ENCODE measurements at places on chromosomes 2 and 18.

DNA sequence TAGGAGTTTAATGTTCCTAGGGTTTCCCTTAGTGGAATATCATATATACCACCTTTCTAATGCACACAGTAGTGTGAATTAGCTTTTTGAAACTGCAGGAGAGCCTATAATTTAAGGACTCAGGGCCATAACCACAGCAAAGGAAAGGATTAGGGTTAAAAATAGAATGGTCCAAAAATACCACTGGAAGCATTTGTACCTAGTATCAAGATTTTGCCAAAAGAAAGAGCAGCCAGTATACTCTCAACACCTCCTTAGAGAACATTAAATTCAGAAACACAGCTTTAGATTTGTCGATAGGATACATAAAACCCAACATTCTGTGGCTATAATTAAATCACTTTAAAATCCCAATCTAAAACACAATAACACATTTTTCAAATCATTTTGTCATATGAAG lies 634.9 kb downstream of the EPHA4 start:
- DNase-seq, result no peak

DNA sequence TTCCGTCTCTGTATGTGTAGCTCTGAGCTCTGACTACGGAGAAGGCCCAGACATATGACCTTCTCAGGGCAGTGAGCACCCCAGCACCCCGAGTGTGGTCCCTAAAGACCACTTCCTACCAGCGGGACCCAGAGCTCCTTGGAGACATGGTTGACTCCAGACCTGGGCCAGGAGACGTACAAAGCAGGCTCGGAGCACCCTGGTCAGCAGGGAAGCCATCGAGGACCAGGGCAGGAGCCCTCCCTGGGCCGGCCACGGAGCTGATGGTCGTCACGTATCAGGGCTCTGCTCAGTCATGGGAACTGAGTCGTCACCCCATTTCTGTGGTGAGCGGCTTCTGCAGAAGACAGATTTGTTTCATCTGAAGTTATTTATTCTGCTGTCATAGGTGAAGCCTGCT lies 12.8 kb upstream of the NEU4 start:
- DNase-seq, result no peak

GRCh38 chr2:131011486-131011885 lies 81.8 kb downstream of the FAM168B start:
- DNase-seq, result no peak

DNA sequence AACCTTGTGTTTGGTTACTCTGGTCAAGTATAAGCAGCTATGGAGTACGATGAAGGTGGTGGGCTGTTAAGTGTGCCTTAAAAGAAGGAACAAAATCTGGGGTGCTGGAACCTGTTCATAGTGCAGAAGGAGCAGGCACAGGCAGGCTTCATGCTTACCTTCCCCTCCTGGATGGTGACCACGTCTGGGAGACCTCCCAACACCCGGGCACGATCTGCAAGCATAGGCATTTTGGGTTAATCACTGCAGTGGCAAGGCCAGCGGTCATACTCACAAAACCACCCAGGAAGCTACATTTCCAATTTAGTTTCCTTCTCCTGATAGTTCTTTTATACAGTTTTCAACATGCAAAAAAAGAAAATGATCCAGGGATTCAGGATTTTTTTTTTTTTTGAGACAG lies 58.7 kb upstream of the LPIN2 start:
- DNase-seq, result no peak

DNA sequence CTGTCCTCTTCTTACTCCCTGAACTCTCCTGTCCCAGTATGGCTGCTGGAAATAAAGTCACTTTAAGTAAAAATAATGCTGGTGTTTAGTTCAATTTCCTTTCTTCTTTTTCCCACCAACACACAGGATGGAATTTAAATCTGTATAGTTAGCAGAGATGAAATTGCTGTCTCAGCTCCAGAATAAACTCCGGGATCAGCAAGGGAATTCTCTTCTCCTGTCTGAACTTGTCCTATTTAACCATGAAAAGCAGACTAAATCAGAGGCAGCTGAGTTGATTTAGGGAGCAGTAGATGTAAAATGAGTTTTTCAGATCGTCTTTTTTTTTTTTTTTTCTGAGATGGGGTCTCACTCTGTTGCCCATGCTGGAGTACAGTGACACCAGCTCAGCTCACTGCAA lies 25.9 kb downstream of the TTLL4 start:
- no peak for DNase-seq

DNA sequence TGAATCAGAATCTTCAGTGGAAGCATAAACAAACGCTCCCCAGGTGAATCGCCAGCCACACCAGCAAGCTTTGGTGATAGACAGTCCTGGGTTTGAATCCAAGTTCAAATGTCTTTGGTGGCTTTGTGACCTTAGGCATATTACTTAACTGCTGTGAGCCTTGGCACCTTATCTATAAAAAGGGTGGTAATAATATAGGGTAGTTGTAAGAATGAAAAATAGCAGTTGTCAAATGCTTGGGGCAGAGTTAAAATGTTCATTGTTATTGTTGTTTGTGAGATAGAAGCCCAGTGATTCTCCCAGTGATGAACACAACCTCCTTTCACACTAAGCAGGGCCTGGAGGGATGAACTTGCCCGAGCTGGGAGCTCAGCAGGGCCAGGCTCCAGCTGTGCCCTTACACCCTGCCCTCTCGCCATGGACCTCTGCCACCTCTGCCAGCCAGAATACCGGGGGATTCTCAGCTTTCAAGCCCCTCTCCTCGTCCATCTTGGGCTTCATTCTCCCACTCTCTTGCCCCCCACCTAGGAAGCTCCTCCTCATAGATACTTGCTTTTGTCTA lies 6.1 kb upstream of the TMBIM1 start:
- no peak for DNase-seq

GRCh38 chr18:80105369-80106167 lies 3.5 kb upstream of the ADNP2 start:
- no peak for DNase-seq

DNA sequence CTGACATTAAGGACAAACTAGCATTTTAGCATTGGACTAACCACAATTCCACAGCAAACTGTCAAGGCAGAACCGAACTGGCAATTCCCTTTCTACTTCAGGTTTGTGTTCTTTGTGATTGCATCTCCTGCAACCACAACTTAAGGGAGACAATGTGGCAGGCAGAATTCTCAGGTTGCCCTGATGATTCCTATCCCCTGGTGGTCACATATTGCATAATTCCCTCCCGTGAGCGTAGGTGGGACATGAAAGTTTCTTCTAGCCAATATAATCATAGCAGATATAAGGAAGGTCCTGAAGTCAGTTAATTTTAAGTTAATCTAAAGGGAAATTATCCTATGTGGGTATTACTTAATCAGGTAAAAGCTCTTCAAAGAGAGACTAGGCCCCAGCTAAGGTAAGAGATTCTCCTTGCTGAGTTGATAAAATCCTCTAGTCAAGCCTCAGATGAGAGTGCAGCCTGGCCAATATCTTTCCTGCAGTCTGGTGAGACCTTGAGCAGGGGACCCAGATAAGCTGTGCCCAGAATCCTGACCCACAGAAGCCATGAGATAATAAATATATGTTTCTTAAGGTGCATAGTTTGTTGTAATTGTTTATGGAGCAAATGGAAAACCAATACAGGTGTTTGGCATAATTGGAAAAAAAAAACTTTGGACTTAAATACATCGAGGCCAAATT lies 45.9 kb upstream of the TNP1 start:
- no peak for DNase-seq

DNA sequence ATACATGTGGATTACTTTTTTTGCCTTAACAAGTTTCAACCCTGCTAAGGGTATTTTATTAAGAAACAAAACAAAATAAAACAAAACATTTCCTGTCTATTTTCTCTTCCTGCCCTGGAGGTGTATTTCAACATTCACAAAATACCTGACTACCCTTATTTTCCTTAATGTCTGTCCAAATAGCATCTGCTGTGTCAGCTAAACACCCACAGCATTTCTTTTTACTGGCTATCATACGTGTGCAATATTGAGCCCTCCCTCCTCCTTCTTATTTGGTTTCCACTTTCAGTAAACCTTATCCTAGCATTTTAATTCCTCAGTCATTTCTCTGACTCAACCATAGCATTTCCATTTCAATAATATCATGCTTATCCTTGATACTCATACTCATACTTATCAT lies 1420.0 kb upstream of the ZEB2 start:
- no peak for DNase-seq

- DNase-seq, result no peak
Measured at GRCh38 chr2:21633466-21633865, 509.7 kb downstream of the TDRD15 start.

DNA sequence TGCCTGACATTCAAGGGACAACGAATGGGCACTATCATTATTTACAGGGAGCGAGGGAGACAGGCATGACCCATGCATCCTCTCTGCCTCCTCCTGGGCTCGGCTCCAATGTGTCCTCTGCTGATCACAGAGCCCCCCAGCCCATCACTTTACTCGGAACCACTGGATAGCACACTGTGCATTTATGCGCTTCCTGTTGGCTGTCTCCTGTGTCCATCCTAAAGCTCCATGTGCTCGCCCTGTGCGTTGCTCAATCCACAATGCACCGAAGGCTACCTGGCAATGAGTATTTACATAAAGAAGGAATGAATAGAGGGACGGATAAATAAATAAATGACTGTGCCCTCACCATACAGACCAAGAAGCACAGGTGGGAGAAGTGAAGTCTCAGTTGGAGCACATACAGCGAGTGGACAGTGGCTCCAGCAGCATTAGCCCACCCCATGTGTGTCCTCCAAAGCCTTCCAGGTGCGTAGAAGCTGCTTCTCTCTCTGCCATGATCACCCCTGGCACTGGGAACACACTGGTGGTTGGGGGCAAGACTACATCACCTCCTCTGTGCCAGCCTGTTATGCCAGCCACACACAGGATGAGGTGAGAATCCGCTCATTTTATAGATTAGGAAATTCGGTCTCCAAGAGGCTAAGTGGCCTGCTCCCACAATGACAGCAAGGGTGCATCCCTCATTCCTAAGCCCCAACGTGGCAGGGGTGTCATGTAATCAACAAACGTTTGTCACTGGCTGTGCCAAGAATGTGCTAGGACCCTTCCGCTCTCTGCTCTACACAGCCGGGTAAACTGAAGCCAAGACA lies 2.3 kb upstream of the GDF7 start:
- no peak for DNase-seq

GRCh38 chr2:240216167-240216566 lies 75.7 kb upstream of the OTOS start:
- no peak for DNase-seq

DNA sequence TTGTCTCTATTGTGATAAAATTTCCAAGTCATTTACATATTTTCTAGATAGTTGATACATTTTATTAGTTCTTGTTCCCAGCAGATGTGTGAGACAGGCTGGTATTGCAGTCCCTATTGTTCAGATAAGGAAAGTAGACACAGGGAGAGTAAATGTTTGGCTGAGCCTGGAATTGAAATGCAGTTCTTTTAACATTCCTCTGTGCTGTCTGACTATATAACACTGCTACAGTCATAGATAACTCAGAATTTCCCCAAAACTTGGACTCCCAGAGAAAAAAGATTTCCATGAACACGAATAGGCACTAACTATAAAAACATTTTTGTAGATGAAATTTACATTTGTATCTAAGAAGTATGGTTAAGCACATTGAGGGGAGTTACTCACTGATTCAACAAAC lies 71.4 kb downstream of the PLCL1 start:
- no peak for DNase-seq

DNA sequence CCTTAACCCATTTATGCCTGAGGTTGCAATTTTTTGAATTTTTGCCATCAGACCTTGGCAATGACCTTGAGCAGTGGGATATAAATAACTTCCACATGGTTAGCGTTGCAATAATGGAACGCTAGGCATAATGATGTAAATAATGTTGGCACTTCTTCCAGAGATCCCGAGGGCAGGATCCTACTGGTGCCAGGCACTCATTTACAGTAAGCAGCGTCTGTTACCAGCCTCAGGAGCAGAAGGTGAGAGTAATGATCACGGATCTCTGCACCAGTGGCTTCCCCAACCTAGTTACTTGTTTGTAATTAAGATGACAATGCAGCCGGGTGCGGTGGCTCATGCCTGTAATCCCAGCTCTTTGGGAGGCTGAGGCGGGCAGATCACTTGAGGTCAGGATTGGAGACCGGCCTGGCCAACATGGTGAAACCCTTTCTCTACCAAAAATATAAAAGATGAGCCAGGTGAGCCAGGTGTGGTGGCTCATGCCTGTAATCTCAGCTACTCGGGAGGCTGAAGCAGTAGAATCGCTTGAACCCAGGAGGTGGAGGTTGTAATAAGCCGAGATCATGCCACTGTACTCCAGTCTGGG lies 41.9 kb downstream of the CPO start:
- no peak for DNase-seq

DNA sequence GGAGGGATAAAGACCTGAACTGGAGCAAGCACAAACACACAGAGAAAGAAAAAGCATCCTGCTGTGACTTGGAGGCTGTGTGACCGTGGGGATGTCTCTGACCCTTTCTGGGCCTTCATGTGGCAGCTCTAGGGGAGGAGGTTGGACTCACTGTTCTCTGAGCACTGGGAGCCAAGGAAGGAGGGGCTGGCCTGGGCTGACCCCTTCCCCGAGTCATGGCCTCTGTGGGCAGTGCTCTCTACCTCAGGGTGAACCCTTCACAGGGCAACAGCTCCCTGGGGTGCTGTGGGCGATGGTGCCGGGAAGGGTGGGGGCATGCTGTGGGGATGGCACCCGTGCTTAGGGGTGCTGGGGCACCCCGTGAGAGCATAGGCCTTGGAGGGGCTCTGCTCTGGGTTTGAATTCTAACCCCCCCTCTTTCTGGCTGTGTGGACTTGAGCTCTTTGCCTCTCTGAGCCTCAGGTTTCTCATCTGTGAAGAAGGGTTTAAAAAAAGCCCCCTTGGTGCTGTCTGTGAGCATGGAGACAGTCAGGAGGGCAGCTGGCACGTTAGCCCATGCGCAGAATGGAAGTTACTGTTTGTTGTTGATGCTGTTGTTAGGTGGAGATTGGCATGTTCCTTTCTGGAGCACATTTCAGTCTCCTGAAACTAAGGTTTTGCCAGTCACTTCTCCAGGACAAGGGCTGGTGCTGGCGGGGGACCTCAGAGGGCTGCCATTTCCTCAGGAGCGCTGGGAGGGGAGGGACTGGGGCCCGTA lies 700 bp downstream of the TOGARAM2 start:
- DNase-seq, result no peak

GRCh38 chr2:28350791-28351285 lies 41.8 kb upstream of the FOSL2 start:
- DNase-seq, result no peak

DNA sequence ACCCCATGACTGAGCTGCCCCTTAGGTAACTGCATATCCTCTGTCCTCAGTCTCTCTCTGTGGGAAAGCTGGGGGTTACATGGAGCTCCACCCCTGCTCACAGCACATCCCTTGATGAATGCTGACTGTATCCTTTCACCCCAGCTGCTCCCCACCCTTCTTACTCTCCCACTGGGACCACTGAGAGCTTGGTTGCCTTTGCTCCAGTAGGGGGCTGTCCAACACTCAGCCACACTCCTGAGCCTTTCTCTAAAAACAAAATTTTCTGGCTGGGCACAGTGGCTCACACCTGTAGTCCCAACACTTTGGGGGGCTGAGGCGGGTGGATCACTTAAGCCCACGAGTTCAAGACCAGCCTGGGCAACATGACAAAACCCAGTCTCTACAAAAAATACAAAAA lies 89.2 kb upstream of the MSH2 start:
- no peak for DNase-seq
